HCT116 (cell line): ENCODE measurements at places on chromosomes 6 and 20. TPM values are rescaled to one million over a fixed set of nuclear protein-coding genes. Genes with fewer than 3 reads are reported as not detected.
A peak's percentile ranks its signal among the peaks of the same experiment; 100 is the strongest.

GRCh38 chr6:117393045-117393444, 32.7 kb downstream of the ROS1 start:
- DNase-seq: no peak

DNA sequence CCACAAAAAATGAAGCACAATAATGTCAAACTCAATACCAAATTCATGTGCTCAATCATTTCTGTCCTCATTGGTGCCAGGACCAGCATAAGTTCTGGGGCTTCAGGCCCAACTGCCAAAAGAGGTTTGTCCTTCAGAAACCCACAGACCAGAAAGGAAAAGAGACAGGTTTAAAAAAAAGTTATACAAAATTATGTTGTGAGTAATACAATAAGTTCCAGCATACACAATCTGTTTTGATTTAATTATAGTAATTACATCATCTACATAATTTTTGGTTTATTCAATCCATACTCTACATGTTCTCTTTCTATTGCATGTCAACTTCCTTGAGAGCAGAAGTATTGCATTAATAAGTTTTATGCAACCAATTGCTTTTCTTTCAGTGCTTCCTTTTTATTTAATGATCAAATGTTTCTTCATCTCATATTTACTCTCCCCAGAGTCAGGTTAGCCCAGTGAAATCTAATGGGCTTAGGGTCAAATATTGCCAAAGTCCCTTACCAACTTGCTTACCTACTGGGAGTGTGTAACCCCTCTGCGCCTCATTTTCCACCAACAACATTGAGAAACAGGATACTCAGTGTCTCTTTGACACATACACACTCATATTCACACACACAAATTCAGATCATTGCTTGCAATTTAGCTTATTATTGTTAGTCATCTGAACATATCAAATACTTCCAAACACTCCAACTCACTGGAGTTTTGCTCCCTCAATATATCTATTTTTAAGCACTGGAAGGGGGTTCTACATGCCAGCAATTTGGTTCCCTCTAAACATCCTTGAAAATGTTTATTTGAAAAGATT, 424.4 kb upstream of the MARCKS start:
- DNase-seq: no peak

- peak; percentile 55 for DNase-seq
These were observed 954 bp downstream of the HSD17B8 start for GRCh38 chr6:33205191-33206026.

DNA sequence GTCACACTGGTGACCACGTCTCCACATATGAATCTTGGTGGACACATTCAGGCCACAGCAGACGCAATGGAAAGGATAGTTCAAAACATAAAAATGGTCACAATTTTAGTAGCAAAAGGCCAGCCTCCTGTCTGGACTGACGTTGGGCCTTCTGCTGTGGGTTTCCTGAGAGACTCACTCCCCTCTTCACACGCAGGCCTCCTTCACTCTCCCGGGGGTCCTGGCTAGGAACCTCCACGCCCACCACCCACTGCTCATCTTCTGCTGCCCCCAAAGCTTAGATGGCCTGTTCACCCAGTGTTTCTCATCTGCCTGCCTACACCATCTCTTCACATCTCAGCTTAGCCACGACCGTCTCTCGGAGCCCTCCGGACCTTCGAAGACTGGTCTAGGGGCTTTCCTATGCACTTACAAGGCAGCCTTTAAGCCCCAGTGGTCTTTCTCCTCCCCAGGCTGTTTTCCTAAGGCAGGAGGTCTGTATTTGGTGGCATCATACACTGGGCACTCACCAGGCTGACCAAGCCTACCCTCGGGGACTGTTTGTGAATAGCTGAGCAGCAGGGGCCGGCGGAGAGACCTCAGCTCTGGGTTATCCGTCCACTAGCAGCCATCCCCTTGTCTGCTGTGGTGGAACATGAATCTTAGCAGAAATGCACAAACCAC, 46.6 kb upstream of the AFDN start:
- no peak for DNase-seq

- DNase-seq: no peak
These were observed 240.9 kb downstream of the COL12A1 start for GRCh38 chr6:74964871-74965441.

- DNase-seq: no peak
These were observed 284.2 kb downstream of the LRFN2 start for GRCh38 chr6:40302856-40303454.

- DNase-seq: no peak
These were observed 49.1 kb upstream of the CCR6 start for GRCh38 chr6:167073679-167074274.

GCNT2 gene
- total RNA-seq: 0.74 TPM

EMILIN3 gene
- not detected for total RNA-seq
